ENCODE measurements at places on chromosomes 6 and 20.

GRCh38 chr20:44309763-44310663 is 989 bp downstream of the FITM2 start:
- DNase-seq: no peak

- DNase-seq: no peak
Measured at GRCh38 chr6:30568245-30568644, 3.0 kb upstream of the ABCF1 start.

- no peak for DNase-seq
Measured at GRCh38 chr6:121520337-121521163, 85.1 kb downstream of the GJA1 start.

DNA sequence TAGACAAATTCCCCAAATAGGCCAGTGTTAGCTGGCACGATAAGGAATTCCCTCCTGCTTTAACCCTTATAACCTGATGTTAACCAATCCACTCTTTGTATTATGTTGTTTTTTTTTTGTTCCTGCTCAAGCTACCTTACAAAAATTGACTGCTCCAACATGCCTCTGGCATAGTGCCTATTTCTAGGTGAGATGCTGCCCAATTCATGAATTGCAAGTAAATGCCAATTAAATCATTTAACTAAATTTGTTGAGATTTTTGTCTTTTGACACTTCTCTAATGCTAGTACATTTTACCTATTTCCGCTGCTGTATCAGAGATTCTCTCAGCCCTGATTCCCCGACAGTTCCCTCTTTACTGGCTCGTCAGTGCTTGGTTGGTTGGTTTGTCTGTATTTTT is 66.5 kb downstream of the HECA start:
- DNase-seq: no peak

GRCh38 chr6:170522565-170523183 is 30.4 kb downstream of the PSMB1 start:
- peak; percentile 22 for DNase-seq

DNA sequence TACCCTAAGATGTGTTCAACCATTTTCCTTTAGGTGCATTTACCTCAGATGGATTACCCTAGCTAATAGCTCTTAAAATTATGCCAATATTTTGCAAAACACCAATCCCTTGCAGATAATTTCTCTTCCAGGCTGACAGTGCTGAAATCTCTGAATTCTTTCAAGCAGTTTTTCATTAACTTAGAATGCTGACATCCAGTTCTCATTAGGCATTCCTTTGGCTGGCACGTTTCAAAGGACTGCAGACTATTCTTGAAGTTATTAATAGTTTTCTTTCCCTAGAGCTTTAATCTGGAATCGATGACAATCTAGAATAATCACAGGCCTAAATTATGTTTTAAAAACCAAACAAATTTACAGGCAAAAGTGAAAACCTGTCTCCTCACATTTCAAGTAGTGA is 68.3 kb downstream of the SMLR1 start:
- DNase-seq: no peak
